Activated T-cell treated with anti-CD3 and anti-CD28 coated beads for 24 hours (primary cell): ENCODE measurements at places on chromosomes 2 and 18.

DNA sequence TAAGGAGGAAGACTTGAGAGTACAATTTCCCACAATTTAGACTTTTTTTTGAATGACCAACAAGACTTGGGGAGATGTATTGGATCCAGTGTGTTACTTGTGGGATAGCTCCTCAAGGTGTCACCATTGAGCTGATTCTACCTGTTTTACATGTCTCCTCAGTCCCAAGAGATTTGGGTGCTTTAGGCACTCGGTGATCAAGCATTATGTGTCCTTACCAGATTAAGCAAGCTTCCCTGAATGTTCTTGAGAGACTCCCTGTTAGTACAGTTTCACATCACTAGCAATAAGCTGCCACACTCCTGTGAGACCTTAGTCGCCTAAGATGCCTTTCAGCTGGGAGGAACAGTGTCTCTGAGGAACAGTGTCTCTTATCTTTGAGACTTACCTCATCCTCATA, 384.3 kb upstream of the SYT4 start:
- DNase-seq = no peak

GRCh38 chr2:67309281-67309680, 87.9 kb upstream of the ETAA1 start:
- no peak for DNase-seq

DNA sequence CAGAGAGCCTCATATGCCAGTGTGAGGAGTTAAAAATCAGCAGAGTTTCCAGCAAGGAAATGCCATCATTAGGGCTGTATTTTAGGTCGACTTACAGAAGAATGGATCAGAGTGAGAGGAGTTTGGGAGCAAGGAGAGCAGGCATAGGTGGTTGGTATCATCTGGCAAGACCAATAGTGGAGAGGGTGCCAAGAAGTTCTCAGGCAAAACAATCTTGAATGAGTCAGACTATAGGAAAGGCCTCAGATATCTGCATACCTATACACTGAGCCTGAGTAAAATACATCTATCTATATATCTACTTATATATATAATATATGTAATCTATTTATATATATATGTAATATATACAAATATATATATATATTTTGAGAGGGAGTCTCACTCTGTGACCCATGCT, 57.3 kb downstream of the TMEFF2 start:
- DNase-seq = no peak

DNA sequence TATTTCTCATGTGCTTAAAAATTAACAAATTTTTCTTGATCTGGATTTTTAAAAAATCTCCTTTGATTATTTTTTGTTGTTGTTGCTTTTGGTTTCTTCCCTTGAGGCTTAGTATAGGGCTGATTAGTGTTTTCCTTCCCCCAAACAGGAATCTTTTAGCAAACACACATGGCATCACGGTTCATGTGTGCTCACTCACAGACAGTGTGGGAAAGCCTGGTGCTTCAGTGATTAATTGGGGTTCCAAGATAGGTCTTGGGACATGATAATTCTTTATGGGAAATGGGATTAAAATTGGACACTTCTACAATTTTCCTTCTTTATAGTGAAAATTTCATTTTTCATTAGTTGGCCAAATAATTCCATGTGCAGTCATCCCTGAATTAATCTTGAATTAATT, 153.9 kb upstream of the SOX11 start:
- DNase-seq = no peak

- no peak for DNase-seq
Measured at GRCh38 chr2:168948621-168949212, 47.6 kb downstream of the G6PC2 start.

DNA sequence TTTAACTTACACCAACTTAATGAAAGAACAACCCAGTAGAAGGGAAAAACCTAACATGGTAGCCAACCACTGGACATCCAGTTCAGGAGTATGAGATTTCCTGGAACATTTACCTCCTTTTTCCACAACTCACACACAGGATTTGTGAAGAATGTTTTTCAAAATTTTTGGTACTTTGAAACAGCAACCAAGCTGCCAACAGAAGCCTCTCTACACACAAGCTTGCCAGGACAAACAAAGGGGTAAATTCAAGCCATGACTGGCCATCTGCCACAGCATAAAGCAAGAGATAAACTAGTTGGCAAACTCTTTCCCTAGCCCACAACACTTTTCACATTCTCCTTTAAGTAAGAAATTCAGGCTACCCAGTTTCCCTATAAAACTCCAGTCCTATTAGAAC, 21.4 kb downstream of the MGAT4A start:
- DNase-seq = no peak

DNA sequence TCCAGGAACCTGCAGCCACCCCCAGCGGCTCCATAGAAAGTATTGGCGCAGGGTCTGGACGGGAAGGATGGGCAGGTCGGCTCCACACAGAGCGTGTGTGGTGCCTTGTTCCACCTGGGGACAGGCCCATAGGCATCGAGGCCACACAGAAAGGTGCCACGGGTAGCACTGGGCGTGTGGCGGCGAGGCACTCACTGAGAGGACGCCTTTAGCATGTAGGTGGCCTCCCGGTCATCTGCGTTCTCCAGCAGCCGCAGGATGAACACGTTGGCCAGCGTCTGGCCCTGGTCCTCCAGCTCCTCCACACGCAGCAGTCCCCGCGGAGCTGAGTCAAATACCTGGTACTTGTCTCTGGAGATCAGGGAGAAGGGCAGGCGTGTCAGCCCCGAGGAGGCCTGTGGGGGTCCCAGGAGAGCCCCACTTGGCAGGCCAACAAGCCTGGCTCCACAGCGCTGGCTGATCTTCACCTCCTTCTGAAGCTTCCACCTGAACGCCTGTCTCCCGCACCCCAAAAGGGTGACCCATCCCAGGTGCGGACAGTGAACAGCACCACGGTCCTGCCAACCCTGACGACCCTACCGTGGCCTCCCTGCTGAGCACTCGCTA, 13.2 kb downstream of the SNORC start:
- no peak for DNase-seq

GRCh38 chr18:7740821-7741220, 173.7 kb downstream of the PTPRM start:
- DNase-seq = no peak

GRCh38 chr2:219384859-219385258, 2.9 kb downstream of the DNPEP start:
- no peak for DNase-seq

GRCh38 chr18:77086034-77086433, 46.5 kb downstream of the MBP start:
- no peak for DNase-seq

GRCh38 chr2:240732911-240733622, 41.4 kb downstream of the AQP12A start:
- no peak for DNase-seq

DNA sequence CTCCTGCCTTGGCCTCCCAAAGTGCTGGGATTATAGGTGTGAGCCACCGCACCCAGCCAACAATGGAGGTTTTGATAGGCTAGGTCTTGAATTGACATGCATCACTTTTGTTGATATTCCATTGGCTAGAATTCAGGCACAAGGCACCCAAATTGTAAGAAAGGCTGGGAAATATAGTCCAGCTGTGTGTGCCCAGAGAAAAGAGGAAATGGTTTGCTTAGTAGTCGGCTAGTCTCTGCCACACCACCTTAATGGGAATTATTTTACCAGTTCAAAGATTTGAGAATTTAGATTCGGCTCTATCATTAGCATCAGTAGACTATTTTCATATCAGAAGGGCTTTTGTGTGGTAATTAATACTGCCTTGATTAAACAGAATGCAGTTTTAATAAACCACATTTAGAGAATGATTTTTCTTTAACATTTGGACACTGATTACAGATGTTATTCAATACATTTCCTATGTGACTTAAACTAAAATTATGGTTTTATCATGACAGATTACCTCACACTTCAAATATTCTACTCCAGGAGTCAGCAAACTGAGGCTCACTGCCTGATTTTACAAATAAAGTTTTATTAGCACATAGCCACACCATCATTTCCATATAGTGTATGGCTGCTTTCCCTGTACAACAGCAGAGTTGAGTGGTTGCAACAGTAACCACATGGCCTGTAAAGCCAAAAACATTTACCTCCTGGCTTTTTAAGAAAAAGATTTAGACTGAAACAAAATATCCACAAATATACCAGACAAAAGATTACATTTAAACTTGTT, 27.4 kb downstream of the DBI start:
- no peak for DNase-seq

DNA sequence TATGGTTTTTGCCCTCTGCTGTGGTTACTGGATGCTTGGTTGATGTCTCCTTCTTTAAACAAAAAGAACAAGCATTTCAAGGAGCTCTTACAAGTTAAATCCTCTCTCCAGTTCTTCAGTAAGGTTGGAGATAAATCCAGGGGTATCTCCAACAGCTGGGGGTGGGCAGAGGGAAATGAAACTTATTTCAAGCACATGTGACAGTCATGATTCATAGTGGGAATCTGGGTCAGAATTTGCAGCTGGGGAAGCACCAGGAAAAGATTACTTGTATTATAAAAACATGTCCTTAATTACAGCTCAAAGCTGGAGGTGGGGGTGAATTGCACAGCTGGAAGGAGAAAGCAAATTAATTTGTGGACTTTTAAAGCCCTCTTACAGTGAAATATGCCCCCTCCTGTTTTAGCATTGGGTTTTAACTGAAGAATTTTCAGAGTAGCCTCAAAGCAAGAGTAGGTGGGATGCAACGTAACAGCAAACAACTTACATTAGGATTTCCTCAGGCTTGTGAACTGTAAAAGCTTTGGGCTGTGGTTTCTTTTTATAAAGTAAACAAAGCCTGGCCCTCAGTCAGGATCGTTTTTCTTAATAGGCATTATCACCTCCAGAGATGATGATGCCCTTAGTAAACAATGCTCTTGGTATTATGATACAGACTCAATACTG, 596.4 kb downstream of the NYAP2 start:
- DNase-seq = no peak

- DNase-seq = no peak
Measured at GRCh38 chr2:48943436-48943835, 187.9 kb upstream of the LHCGR start.

- no peak for DNase-seq
Measured at GRCh38 chr2:213068676-213069359, 82.6 kb downstream of the IKZF2 start.

- no peak for DNase-seq
Measured at GRCh38 chr18:69490813-69491212, 90.1 kb downstream of the DOK6 start.

GRCh38 chr2:14433946-14434495, 198.5 kb upstream of the LRATD1 start:
- no peak for DNase-seq

- no peak for DNase-seq
Measured at GRCh38 chr2:190159453-190159852, 96.9 kb upstream of the MSTN start.

GRCh38 chr2:163185160-163185559, 346.6 kb upstream of the KCNH7 start:
- DNase-seq = no peak

- no peak for DNase-seq
Measured at GRCh38 chr2:63676135-63676534, 87.4 kb downstream of the MDH1 start.

GRCh38 chr2:15736396-15737180, 144.9 kb downstream of the DDX1 start:
- no peak for DNase-seq

DNA sequence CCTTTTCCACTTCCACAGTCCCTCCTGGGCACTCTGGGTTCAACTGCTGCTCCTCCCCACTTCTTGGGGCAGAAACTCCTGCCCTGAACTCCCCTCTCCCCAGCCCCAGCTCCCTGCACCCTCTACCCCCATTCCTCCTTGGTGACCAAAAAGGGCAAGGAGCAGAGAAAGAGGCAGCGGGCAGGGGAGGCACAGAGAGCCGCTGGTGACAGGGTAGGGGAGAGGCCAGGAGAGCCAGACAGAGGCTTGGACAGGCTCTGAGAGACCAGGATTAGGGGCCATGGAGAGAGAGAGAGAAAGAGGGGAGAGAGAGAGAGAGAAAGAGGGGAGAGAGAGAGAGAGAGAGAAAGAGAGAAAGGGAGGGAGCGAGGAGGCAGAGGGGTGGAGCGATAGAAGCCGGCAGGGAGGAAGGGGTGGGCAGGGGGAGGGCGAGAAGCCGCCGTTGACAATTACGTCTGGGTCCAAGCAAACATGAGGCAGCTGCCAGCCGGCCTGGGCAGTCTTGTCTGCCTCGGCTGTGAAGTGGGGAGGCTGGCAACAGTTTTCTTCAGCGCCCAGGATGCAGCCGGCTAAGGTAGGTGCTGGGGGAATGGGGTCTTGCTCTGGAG, at the start of gene KCNIP3:
TSS of gene KCNIP3 (plus strand) at position 468 of the 608 bp plus-strand sequence. CDS start at position 560, 92 bp downstream.
- no peak for DNase-seq

DNA sequence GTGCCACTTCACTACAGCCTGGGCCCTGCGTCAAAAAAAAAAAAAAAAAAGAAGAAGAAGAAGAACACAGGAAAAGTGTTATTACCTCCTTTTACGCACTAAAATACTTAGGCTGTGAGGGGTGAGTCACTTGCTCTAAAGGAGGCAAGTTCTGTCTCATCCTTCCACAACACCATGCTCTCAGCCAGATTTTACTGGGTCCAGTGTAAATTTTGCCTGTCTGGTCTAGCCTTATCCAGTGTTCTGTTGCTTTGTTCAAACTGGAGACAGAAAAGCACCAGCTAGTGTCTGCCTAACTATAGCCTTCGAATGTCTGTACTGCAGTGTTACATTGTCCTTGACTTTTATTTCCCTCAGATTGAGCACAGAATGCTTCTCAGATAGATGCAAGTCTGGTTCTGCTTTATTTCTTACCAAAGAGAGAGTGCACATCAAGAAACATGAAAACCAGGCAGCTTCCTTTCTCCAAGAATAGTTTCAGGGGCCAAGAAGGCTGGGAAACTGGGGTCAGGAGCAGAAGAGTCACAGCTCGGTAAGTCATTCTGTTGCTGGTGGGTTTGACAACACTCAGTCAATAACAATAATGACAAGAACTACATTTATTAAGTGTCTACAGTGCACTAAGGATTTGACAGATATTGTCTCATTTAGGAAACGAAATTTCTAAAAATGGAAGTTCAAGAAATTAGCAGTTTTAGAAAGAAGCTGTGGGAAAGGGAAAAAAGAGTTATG, 3.1 kb upstream of the MSGN1 start:
- no peak for DNase-seq

- DNase-seq = no peak
Measured at GRCh38 chr2:121748202-121748601, 7.2 kb upstream of the TSN start.

GRCh38 chr2:107570876-107571275, 255.8 kb upstream of the RGPD4 start:
- DNase-seq = no peak
